ENCODE measurements at places on chromosomes 16 and 17.
A peak's percentile ranks its signal among the peaks of the same experiment; 100 is the strongest.

GRCh38 chr17:72369366-72369765, 248.5 kb downstream of the SOX9 start:
- DNase-seq, result no peak

DNA sequence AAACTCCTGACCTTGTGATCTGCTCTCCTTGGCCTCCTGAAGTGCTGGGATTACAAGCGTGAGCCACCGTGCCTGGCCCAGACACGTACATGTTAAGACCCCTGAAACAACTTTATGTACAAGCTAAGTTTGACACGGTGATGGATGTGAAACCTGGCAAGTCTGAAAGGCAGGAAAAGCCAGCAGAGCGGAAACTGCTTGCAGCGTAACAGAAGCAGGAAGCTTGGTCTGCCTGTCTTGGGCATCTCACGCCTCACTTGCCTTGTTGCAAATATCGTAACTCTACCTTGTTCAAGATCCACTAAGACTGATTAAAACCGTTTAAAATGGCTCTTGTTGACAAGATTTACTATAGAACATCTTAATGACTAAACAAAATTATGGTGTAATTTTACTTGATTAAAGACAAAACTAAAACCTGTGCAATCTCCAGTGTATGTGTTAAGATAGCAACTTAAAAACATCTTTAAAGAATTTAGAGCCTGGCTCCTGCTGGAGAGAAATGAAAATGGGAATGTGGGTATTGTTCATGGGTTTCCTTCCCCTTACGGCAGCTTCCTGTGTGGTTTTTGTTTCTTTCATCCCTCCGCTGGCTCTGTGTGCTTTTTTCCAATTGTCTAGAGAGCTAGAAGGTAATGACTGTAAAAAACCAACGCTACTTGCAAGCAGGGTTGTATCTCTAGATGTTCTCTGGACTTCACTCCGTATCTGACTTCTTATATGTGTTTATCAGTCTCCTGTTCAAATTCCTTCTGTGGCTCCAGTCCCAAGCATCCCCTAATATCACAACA, 477.6 kb downstream of the XYLT1 start:
- DNase-seq, result no peak

DNA sequence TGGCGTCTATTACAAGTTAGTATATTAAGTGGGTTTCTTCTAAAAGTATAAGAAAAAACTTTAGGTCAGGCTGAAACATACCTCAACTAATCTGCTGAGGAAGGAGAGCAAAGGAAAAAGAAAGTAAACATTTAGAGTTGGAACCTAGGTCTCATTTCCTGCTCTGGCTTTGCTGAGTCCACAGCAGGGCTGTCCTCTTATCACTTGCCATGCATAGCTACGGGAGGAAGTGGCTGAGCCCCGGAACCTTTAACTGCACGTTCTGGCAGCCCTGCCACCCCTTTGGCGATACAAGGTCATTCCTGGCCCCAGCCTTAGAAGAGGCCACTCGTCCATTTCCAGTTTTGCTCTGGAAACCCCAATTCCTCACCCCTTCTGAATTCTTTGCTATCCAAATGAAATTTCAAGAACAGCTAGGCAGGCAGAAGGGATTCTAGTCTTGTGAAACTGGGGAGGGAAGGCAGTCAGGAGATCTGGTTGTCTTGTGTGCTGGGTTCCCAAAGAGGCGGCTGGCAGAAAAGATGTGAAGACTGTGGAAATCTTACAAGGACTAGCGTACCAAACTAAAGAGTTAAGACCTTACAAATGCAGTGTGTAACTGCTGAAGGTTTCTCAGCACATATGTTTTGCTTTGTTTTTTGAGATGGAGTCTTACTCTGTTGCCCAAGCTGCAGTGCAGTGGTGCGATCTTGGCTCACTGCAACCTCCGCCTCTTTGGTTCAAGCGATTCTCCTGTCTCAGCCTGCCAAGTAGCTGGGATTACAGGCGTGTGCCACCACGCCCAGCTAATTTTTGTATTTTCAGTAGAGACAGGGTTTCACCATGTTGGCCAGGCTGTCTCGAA, 19.1 kb downstream of the WIPI1 start:
- DNase-seq, result no peak

- no peak for DNase-seq
These were observed 9.2 kb downstream of the SYT17 start for GRCh38 chr16:19177111-19177739.

DNA sequence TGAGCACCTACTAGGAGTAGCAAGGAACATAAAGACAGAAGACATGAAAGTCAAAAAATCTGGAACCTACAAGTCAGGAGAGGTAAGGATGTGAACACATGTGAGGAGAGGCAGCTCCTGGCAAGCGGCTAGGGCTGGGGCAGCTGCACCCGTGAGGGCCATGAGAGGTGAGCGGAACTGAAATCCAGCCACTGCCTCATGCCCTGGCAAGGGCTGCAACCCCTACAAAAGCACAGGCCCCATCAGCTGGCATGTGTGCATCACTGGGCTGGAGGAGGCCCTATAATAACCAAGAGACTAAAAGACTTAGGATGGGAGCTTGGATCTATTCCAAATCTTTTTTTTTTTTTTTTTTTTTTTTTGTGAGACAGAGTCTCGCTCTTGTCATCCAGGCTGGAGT, 40.3 kb upstream of the ERN1 start:
- DNase-seq, result no peak

- DNase-seq, result no peak
These were observed 5.2 kb upstream of the FOXJ1 start for GRCh38 chr17:76146053-76146851.

DNA sequence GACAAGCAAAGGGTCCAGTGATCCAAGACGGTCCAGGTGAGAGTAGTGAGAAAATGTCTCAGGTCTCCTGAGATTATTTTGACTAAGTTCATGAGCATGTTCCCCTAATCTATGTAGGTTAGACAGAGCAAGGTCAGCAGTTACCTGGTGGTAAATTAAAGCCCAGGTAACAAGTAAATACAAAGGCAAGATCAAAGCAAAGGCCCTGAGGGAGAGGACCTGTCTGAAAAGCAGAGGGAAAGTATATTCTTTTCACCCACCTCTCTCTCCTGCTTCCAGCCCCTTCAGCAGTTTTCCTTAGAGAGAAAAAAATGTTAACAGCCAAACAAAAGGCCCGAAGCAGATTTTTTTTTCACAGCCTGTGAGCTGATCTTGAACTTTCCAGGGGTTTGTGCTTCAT, 302.7 kb downstream of the MAP2K6 start:
- no peak for DNase-seq

GRCh38 chr16:38941-39892, 14.2 kb downstream of the POLR3K start:
- no peak for DNase-seq

DNA sequence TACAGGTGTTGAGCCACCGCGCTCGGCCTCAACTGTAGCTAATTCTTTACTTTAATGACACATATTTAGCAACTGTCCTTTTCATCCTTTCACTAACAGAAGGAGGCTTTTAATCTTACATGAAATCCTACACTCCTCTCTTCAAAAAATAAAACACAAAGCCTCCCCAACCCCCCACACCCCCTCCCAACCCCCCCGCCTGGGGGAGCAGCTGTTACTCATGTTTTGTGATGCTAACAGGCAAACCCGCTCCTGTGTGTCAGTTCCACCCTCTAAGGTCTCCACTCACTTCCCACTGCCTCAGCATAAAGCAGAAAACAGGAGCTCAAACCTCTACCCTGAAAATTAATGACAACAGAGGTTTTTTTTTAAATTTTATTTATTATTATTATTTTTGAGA, 55.4 kb upstream of the SLC25A19 start:
- no peak for DNase-seq

GRCh38 chr17:48549281-48549630, 4.3 kb upstream of the HOXB2 start:
- DNase-seq, result no peak

- peak; percentile 36 for DNase-seq
These were observed 10.5 kb downstream of the DOK4 start for GRCh38 chr16:57475711-57476339.

GRCh38 chr17:57687642-57688041, 57.5 kb downstream of the CCDC182 start:
- no peak for DNase-seq

- no peak for DNase-seq
These were observed 1.4 kb downstream of the RAP1GAP2 start for GRCh38 chr17:2797637-2798036.

- no peak for DNase-seq
These were observed 6.2 kb downstream of the SHBG start for GRCh38 chr17:7636163-7636562.
